ENCODE measurements at places on chromosomes 2 and 18.

DNA sequence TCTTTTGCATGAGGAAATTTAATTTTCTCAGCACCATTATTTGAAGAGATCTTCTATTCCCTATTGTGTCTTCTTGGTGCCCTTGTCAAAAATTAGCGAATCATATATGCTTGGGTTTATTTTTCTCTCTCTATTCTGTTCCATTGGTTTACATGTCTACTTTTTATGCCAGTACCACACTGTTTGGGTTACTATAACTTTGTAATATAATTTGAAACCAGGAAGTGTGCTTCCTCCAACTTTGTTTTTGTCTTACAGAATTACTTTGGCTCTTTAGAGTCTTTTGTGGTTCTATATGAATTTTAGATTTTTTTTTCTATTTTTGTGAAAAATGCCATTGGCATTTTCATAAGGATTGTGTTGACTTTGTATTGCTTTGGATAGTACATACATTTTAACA, 17.6 kb downstream of the ALMS1 start:
- DNase-seq = no peak

DNA sequence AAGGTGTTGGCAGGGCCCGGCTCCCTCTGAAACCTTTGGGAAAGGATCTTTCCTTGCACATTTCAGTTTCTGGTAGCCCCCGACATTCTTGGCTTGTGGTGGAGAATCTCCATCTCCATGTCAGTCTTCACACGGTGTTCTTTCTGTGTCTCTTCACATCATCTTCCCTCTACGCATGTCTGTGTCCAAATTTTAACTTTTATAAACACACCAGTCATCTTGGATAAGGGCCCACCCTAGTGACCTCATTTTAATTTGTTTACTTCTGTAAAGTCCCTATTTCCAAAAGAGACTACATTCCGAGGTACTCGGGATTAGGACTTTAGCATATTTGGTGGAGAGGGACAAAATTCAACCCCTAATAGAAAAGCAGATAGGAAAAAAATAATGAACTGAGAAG, 138.4 kb downstream of the GALNT3 start:
- no peak for DNase-seq

- DNase-seq = no peak
Observed at GRCh38 chr2:240112914-240113690, 23.0 kb downstream of the COPS9 start.

GRCh38 chr2:200021449-200022114, 66.2 kb downstream of the MAIP1 start:
- no peak for DNase-seq

- DNase-seq = no peak
Observed at GRCh38 chr18:42229211-42230210, 274.5 kb downstream of the PIK3C3 start.

- no peak for DNase-seq
Observed at GRCh38 chr2:144334551-144334950, 185.4 kb downstream of the ZEB2 start.

GRCh38 chr2:97067279-97068004, 27.2 kb downstream of the FAHD2B start:
- no peak for DNase-seq

Data from GOT3 (cell line).